NCI-H1417 treated with DMSO at 0.1 percent for 48 hours (cell line): ENCODE measurements at places on chromosomes 12 and 14.
A peak's percentile ranks its signal among the peaks of the same experiment; 100 is the strongest.

DNA sequence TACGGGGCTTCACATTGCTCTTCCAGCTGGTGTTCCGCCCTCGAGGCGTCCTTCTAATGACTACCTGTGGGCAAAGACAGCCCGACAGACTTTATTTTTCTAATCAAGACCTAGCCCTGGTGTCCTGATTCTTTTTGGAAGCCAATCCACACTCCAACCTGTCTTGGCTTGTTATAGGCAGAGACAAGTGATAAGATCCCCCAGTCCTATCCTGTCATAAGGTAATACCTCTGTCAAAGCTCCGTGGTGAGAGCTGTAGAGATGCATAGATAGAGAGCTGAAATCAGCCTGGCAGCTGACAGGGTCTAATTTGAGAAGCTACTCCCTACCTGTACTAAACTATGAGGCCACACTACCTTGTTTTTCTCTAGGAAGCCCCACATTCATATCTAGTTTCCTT, 11.5 kb upstream of the WNK1 start:
- DNase-seq = no peak

GRCh38 chr14:97638864-97639263, 841.7 kb downstream of the VRK1 start:
- no peak for DNase-seq

DNA sequence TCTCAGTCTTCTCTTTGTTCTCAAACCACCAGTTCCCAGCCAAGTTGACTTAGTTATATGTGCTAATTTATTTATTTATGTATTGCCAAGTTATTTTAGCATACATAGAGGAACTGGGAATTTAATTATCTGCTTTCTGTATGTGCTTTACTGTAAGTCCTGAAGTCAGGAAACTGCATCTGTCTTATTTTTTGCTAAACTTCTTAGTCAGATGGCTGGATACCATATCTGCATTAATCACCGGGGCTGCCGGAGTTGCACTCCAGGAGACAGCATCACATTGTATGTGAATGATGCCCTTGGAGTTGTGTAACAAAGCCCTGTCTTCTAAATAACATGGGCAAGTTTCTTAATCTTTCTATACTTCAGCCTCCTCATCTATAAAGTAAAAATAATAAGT, 96.2 kb downstream of the MON2 start:
- DNase-seq = no peak

- DNase-seq = no peak
Observed at GRCh38 chr12:114684098-114684869, at the start of gene TBX3. TBX3 (minus strand) TSS chr12:114684175; CDS start chr12:114683200, 975 bp downstream.

GRCh38 chr12:123083661-123084571, 67.0 kb downstream of the PITPNM2 start:
- DNase-seq = no peak

- peak; percentile 69 for DNase-seq
Observed at GRCh38 chr12:77925536-77926108, 94.9 kb downstream of the NAV3 start.

DNA sequence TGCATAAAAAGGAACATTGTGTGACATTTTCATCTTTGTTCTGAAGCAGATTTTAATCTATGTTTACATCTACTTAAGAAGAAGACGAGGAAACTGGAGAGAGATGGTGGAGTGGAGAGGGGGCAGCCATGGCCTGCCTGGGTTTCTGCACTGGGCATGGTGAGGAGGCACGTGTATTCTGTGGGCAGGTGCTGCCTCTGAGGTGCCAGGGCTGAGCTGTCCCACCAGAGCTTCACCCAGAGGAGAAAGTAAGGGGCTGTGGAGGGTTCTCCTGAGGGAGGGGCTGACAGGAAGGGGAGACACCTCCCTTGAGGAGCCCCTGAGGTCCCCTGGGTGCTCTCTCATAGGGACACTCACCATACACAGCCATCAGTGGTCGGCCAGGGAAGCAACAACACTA, 372.4 kb upstream of the OR4E1 start:
- DNase-seq = no peak
